Myocyte (in vitro differentiated cells): ENCODE measurements at places on chromosomes 7 and 10. TPM values are rescaled to one million over a fixed set of nuclear protein-coding genes. Genes with fewer than 3 reads are reported as not detected.

DNA sequence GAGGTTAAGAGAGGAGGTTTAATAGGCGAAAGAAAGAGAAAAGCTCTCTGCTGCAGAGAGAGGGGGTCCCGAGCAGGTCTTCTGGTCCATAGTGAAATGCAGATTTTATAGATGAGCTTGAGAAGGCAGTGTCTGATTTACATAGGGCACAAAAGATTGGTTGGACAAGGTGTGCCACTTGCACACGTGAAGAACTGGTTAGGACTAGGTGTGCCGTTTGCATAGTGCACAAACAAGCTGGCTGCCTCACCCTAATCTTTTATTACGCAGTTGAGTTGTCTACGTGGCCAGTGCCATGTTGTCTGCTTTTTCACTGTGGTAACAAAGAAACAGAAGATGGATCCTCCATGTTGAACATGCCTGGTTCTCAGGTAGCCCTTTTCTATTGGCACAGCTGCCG lies 82.6 kb downstream of the AMPH start:
- no peak for DNase-seq

- DNase-seq: no peak
Measured at GRCh38 chr10:131169146-131169545, 142.4 kb downstream of the TCERG1L start.

LIPM gene
- not detected in 2 replicates for total RNA-seq

DNA sequence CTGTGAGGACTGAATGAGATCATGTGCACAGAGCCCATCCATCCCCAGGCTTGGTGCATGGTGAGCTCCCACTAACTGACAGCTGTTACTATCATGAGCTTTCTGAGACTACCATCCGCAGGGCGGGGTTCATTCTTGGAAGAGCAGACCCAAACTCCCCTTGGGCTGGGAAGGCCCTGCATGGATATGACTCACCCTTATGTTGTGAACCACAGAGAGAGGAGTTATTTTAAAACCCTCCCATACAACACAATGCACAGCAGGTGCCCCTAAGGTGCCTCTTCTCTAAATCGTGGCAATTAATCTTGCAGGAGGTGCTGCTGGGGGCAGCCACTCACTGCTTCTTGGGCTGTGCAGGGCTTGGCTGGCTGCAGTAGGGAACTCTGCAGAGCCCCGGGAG lies 219.1 kb downstream of the GFRA1 start:
- peak; percentile 97 for DNase-seq

ANKRD30A gene
- total RNA-seq: not detected in 2 replicates

- DNase-seq: no peak
Measured at GRCh38 chr10:34151481-34151880, 663.6 kb downstream of the PARD3 start.

GAD2 gene
- not detected in 2 replicates for total RNA-seq

DNA sequence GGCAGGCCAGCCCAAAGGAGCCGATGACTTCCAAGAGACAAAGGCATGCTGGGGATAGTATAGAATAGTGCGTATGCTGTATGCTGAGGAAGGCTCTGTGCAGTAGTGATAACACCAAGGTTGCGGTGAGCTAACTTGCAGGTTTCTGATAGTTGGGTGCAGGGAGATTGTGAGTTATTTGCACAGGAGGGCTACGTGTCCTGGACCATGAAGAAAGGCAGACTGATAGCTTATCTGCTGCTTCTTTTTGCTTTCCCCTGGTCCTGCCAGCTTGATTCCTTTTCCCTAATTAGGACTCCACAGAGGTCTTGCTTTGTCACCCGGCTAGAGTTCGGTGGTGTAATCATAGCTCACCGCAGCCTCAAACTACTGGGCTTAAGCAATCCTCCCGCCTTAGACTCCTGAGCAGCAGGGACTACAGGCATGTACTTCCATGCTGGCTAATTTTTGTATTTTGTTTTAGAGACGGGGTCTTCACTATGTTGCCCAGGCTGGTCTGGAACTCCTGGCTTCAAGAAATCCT lies 43.9 kb upstream of the ARHGAP12 start:
- DNase-seq: no peak

- DNase-seq: no peak
Measured at GRCh38 chr7:112940314-112940732, 146.3 kb downstream of the GPR85 start.

DNA sequence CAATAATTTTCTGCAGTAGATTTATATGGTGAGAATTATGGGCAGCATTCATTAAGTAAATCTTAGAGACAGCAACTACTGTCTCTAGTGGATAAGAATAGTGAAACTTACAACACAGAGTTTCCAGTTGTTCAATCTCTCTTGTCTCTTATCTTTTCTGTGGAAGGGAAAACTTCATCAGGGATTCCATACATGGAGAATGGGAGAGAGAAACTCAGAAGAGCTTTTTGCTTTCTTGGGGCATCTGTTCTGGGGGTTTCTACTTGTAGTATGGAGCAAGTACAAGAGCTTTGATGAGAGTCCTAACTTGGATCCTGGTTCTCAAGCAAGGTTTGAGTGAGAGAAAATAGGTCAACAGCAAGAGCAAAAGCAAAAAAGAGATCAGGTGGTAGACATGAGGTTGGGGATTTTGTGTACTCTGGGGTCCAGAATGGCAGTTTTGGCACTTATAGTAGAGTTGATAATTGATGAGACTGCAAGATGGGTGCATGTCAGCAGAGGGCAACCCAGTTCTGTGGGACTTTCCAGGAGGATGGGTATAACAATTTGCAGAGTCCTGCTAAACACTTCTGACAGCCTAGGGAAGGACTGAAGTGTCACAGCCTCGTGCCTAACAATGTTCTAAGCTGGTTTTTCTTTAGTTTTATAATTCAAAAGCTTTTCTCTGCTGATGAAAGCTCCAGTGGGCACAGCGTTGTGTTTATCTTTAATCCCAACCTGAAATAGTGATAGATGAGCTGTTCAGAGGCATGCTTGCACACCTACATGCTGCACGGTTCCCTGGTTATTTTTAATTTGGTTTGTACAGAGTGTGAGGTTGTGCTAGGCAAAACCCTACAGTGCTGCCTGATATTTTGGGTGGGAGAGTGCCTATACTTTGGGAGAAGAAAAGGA lies 32.0 kb upstream of the STRIP2 start:
- peak; percentile 22 for DNase-seq

DNA sequence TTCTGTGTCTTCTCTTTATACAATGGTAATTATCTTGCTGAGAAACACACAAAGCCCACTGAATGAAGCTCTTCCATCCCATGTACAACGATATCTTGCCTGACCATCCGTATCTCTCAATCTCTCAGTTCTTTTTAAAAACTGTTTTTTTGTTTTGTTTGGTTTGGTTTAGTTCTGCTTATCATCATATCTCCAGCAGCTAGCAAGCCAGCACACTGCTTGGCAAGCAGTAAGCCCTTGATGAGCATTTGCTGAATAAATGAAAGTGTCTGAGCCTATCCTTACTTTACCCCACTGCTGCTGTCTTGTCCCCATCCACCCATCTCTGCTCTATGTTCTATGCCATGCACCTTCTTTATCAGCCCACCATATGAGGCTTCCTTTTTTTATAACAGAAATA lies 34.2 kb downstream of the ITGB1 start:
- no peak for DNase-seq

DNA sequence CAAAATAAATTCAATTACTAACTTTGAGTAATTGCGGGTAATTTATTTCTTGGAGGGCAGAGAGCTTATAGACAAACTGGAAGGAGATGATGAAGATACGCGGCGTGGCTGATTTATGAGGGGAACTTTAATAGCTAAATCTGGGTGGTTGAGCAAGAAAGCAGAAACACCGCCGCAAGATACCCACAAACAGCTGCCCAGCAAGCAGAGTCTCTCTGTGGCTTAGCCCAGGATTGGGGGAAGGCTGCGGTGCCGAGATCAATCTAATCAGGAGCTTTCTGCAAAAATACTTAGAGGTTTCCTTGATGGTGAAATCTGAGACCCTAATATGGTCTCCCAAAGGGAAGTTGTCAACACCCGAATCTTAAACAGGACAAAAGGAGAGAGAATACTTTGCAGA lies 94.9 kb upstream of the MGMT start:
- DNase-seq: peak; percentile 20

GGCT gene
- 33.5 and 38.2 TPM in 2 replicates for total RNA-seq

DNA sequence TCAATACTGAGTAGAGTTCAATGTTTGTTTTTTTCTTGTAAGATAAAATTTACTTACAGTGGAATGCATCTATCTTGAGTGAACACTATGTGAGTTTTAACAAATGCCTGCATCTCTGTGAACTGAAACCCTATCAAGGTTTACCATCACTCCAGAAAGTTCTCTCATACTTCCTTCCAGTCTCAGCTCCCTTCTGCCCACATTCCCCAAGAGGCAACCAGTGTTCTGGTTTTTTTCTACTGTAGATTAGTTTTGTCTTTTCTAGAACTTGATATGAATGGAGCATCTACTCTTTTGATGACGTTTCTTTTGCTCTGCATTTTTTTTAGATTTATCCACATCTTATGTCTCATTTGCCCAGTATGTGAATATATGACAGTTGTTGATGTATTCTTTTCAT lies 17.1 kb downstream of the WIPI2 start:
- DNase-seq: no peak

GRCh38 chr7:51783241-51783640 lies 466.6 kb upstream of the COBL start:
- DNase-seq: no peak

OPN4 gene
- not detected in 2 replicates for total RNA-seq

AKR1C8 gene
- not detected in 2 replicates for total RNA-seq

GRCh38 chr10:3775696-3776551 lies 9.1 kb downstream of the KLF6 start:
- peak; percentile 65 for DNase-seq

PNLIPRP2 gene
- total RNA-seq: not detected in 2 replicates

HOXA4 gene
- total RNA-seq: 5.0 and 6.7 TPM in 2 replicates

- DNase-seq: no peak
Measured at GRCh38 chr10:131689486-131689885, 211.3 kb upstream of the PPP2R2D start.

DNA sequence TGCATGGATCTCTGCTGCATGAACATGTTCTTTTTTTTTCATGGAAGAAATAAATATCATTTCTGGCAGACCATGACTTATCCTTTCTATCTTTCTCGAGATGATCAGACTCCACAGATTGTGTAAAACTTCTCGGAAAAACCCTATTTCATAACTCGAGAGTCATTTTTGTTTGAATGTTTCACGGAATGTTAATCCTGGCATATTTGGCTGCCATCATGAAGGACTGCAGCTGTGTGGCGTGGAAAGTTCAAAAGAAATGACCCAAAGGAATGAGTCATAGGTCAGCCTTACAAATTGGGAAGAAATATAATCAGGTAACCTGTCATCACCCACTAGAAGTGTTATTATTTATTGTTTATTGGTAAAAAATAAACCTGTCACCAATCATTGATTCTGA lies 566.8 kb downstream of the SDK1 start:
- DNase-seq: peak; percentile 75

RBP3 gene
- total RNA-seq: not detected in 2 replicates

TPST1 gene
- total RNA-seq: 37.3 and 48.2 TPM in 2 replicates

DNA sequence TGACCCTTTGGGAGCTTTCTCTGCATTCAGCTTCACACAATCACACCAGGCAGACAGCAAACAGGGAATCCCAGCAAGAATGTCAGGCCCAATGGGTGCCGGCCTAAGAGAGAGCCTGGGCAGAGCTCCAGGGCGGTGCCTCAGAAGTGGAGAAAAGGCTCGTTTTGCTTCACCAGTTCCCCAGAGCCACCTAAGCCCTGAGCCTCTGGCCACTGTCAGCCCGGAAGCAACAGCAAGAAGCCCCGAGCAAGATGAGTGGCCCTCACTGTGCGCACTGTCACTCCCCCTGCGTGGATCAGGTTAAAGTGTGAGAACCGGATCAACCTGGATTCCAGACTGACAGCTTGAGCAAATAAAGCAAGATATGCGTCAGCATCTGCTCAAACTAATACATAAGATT lies 14.7 kb downstream of the CNPY1 start:
- no peak for DNase-seq

DNA sequence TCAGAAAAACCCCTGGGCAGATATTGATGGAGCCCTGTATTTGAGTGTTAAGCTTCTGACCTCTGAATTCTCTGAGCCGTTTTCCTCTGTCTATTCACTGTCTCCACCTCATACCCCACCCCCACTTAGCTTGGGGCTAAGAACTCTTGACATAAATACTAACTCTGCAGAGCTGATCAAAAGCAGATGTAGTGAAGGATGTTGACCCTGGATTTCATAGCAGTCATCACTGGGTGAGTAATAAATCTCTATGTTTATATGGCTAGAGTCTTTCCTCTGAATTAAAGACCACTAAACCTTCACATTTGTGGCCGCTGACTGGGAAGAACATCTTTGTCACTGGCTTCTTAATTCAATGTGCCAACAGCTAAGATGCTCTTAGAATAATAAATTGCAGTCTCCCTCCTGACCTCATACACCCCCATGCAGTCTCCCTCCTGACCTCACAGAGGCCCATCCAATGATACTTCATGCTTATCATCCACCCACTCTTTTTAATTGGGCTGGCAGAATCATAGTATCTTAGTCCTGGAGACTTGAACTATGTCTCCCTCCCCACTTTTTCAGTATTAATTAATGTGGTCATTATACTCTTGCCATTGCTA lies 78.0 kb upstream of the MACROH2A2 start:
- DNase-seq: no peak

TFPI2 gene
- 3.6 and 13.9 TPM in 2 replicates for total RNA-seq

GRCh38 chr10:24869354-24870015 lies 82.9 kb downstream of the PRTFDC1 start:
- no peak for DNase-seq

- DNase-seq: peak; percentile 24
Measured at GRCh38 chr10:116470768-116471415, 43.2 kb downstream of the PNLIPRP3 start.

DNA sequence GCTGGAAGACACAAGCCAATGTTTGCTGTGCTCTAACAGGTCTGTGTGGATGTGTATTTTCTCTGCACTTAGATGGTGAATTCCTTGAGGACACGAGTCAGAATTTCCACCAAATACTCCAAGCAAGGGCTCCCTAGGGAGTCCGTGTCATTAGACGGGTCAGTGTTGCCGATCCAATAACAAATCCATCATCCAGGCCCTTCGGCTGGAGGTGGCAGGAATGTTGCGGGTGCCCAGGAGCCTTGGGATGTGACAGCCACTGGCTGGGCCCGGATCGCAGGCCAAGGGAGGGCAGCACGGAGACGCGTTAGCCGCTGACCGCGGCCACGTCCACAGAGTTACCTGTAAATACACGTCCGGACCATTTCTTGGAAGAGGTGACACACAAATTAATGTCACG lies 186.8 kb downstream of the WDR37 start:
- no peak for DNase-seq

XRCC2 gene
- total RNA-seq: 0.62 and 0.88 TPM in 2 replicates

DNA sequence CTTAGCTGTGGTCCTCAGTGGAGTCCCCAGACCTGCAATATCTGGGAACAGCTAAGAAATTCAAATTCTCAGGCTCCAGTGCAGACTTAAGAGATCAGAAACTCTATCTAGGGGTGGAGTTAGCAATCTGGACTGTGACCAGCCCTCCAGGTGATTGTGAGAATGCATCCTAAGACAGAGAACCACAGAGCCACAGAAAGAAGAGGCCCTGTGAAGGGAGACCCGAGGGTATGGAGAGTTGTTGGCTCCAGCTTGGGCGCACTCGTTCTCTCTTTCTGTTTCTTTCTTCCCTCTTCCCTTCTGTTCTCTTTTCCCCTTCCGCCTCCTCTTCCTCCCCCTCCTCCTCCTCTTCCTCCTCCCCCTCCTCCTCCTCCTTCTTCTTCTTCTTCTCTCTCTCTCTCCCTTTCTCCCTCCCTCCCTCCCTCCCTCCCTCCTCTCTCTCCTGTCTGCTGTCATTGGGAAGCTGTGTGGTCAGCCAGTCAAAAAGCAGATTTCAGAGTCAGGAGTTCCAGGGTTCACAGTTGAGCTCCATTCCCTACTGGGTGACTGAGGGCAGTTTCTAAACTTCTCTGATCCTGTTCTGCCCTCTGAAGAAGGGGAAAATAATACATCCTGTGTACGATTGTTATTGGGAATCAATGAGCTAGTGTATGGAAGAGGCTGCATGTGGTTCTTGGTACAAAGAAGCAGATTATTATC lies 62.1 kb upstream of the STEAP1B start:
- peak; percentile 48 for DNase-seq

- peak; percentile 39 for DNase-seq
Measured at GRCh38 chr10:90856261-90856660, 1.6 kb downstream of the HTR7 start.
